Activated T-helper 1 cell treated with anti-CD3 and anti-CD28 coated beads, Interleukin-2, amount 50 U/mL, for 16 hours (primary cell): ENCODE measurements at places on chromosomes 5 and 9.
A peak's percentile ranks its signal among the peaks of the same experiment; 100 is the strongest.

GRCh38 chr9:24939109-24939850, 393.6 kb upstream of the IZUMO3 start:
- no peak for DNase-seq

DNA sequence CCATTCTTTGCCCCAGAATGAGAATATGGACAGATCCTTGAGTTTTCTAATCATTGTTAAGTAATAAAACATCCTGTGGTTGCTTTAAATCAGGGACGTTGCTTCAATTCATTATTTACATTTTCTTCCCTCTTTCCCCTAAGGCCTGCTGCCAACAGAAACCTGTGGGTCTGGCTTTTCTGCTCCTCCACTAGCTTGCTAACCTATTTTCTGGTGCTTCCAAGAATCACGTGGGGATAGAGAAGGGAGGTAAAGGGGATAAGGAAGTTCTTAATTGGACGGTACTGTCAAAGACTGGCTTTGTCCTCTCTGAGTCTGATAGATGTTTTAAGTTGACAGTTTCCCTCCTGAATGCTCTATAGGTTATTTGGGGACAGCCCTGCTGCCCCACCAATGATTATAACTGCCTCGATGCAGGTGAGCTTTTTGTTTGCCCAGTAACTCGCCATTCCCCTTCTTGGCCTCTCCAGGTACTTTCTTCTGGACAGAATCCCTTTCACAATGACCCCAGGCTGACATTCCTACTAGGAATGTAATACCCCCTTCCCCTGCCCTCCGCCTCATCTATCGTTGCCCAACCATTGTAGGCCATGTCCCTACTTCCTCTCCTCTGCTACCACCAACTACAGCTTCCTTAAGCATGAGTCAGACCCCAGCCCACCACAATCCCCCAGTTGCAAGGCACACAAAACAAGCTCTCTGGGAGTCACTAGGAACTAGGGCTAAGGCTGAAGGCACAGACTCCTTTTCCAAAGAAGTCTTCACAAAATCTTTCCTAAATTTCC, 19.9 kb upstream of the CPEB4 start:
- no peak for DNase-seq

- no peak for DNase-seq
Measured at GRCh38 chr5:173310218-173310769, 17.9 kb downstream of the STC2 start.

DNA sequence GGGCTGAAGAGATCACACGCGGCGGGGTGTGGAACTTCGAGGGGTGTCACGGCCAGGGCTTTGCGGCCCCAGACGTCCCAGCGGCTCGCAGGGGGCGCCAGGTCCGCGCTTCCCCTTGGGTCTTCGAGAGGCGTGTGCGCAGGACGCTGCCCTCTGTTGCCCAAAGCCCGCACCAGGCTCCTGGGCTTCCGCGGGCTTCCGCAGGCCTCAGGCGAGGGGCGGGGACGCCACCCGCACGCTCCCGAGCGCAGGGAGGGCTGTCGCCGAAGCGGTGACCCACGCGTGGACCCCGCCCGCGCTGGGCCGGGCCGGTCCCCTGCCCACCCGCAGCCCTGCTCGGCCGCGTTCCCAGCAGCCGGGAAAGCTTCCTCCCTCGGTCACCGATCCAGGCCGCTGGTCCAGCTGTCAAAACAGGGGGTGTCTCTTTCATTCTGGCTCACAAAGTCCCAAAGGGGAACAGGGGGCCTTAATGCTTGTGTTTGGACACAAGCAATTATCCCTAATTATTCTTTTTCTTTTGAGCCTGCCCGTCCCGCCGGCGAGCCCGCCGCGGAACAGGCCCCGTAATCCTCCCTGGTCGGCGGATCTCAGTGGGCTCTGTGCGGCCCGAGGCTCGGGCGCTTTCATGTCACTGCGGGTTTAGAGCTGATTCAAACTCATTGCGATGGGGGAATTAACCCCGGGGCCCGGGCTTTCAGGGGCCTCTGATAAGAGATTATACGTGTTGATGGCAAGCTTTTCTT, 60.6 kb downstream of the TMEM174 start:
- no peak for DNase-seq

- DNase-seq, result peak; percentile 15
Measured at GRCh38 chr9:136327304-136327974, at the start of gene GPSM1. TSS of gene GPSM1 (plus strand) at chr9:136327539. CDS start at chr9:136327696, 157 bp downstream.

- DNase-seq, result no peak
Measured at GRCh38 chr5:170532935-170533334, 29.1 kb downstream of the KCNIP1 start.

GRCh38 chr5:14197056-14197455, 53.9 kb downstream of the TRIO start:
- DNase-seq, result no peak

DNA sequence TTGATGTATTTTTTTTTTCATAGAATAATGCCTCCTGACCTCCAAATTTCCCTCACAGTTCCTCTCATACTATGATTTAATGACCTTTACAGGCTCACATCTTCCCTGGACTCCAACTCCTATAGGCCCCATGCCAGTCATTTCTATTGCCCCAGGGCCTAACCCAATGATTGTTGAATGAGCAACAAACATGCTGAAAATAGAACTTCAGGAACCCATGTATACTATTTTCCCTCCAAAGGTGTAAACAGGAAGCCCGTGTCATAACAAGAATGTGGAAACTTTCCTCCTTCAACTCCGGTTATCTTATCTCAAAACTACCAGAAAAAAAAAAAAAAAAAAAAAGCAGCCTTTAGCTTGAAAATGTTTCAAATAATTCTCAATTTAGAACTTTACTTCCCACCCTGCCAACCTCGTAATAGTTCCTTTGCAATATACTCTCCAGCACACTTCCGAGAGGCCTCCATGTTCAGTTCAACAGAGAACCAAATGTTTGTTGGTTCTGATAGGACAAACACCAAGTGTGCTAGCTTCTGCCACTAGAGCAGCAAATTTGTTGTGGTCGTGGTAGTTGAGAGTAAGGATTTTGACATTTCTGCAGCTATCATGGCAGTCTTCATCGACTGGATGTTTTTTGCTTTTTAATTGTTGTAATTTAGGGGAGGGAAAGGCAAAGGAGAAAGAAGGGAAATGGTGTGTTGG, 25.8 kb downstream of the TRPM6 start:
- no peak for DNase-seq

- DNase-seq, result no peak
Measured at GRCh38 chr5:84885485-84886258, 501.0 kb upstream of the EDIL3 start.

DNA sequence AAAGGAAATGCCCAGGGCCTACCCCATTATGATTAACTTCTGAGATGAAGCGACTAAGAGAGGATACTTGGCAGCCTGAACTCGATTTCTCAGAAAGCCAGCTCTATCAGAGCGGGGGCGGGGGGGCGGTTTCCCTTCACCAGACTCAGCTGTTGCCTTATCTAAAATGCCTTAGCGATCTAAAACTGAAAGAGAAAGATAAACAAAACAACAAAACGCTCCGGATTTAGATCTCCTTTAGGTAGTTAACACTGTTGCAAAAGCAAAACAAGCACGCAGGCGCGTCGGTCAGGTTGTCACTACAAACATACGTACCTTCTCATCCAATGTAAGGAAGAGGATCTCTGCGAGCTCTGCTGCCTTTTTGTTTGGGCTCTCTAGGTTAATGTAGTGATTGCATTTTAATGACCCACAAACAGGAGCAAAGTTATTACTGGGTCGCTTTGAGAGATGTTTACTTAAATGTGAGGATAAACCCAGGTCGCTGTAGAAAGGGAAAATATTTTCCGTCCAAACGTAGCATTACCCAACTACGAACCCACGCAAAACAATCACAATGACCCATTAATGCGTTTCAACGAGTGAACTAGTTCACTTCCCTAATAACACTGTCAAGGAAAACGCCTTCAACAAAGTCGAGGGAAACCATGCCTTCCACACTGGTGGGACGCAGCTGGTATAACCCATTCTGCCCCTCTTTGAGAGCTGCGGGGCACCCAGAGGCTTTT, 982 bp downstream of the EPB41L4A start:
- DNase-seq, result no peak

GRCh38 chr5:123700624-123701287, 188.8 kb downstream of the CSNK1G3 start:
- DNase-seq, result no peak

- no peak for DNase-seq
Measured at GRCh38 chr5:54807421-54807820, 178.0 kb downstream of the ESM1 start.

DNA sequence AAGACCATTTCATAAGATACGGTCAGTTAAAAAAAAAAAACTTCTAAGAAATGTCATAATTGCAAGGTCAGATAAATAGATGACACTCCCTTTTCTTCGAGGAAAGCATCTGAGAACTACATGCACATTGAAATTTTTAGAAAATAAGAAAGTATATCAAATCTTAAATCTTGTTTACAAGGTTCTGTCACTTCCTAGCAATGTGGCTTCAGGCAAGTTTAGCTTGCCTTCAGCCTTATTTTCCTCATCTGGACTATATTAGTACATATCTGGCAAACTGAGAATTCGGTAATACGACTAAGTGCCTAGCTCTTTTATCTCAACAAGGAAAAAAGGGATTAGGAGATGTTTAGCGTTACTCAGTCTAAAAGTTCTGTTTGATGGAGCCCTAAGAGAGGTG, 32.5 kb upstream of the OR2K2 start:
- no peak for DNase-seq

GRCh38 chr9:21833090-21833801, 30.8 kb downstream of the MTAP start:
- DNase-seq, result no peak
